Stimulated activated CD4-positive, alpha-beta T cell treated with anti-CD3 and anti-CD28 coated beads, Interleukin-15, amount 100 ng/mL, for 1 hour (primary cell): ENCODE measurements at places on chromosomes 1 and 21.

DNA sequence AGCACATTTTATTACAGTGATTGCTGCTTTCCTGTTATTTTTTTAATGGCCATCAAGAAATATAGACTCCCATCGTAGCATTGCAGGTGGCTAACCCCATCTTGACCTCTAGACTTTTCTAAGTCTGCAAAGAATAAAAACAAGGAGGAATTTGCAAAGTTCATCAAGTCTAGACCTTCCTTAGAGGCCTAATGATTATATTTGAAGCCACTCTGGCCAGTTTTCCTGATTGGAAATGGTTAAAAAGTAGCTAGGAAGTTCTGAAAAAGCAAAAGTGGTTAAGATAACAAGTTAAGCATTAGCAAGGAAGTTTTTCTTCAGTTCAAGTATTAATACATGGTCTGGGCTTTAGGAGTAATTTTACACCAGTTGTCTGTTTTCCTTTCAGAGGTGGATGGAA, 16.7 kb upstream of the KCNJ15 start:
- no peak for DNase-seq

GRCh38 chr1:237471377-237471776, 419.3 kb downstream of the ZP4 start:
- DNase-seq, result no peak

DNA sequence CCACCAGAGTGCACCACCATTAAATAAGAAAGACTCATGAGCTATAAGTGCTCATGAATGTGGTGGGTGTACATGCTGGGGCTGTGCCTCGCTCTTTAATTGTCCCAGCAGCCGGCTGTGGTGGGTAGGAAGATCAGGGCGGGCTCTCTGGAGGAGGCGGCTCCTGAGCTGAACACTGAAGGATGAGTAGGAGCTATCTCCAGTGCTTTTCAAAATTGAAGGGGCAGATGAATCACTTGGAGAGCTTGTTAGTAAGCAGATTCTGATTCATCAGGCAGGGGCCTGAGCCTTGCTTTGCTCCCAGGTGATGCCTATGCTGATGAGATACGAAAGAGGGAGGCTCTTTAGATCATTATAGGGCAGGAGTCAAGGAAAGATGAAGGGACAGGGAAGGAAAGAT, 54.1 kb downstream of the ETS2 start:
- DNase-seq, result no peak

- no peak for DNase-seq
Measured at GRCh38 chr1:206793620-206794019, 21.3 kb upstream of the IL10 start.
